Nucleus accumbens (tissue), 56 donors: ENCODE measurements at places on chromosomes 1 and 21.

DNA sequence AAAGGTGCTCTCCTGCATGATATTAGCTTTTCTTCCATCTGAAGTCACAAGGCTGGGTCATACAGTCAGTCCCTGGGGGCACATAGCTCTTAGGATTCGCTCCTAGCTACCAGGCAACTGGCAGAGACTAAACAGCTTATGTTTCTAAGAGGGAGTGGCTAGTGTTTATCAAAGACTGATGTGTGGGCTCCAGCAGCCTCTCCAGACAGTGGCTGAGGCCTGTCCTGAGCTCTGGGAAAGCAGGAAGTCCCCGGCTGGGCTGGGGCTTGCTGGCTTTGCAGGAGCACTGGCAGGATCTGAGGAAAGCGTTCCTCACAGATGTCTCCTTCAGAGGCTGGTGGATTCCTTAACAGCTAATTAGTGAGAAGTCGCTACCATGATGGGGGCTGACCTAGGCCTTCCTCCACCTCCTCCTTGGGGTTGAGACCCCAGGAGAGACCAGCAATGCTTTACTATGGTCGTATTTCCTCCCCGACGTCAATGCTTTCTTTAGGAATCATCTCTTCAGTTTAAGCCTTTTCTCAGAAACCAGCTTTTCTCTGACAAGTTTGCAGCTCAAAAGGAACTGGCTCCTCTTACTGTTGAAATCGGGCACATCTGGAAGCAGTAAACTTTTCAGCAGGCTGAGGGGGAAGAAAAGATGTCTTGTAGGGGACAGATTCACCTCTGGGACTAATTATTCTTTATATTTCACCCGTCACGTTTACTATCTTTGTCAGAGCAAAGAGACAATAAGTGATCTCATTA, 33.5 kb upstream of the HHAT start:
- DNase-seq: no peak

- DNase-seq: no peak
These were observed 4.0 kb downstream of the JUN start for GRCh38 chr1:58779801-58780382.

- no peak for DNase-seq
These were observed 57.5 kb downstream of the HSD3B1 start for GRCh38 chr1:119564548-119564947.

DNA sequence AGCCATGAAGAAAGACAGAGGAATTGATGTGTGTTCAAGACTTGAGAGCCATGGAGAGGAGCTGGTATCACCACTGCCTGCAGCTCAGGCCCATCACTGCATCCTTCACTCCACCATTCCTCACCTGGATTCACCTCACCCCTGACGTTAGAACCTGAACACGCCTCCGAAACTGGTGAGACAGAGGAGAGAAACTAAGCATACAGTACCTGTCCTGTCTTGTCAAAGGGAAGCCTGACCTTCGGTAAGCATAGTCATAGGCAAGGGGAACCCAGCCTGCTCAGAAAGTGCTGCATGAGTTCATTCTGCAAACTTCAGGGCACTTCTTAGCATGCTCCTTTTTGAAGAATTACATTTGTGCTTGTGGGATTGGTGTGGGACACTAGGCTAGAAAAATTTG, 425.8 kb downstream of the DSCAM start:
- DNase-seq: no peak

DNA sequence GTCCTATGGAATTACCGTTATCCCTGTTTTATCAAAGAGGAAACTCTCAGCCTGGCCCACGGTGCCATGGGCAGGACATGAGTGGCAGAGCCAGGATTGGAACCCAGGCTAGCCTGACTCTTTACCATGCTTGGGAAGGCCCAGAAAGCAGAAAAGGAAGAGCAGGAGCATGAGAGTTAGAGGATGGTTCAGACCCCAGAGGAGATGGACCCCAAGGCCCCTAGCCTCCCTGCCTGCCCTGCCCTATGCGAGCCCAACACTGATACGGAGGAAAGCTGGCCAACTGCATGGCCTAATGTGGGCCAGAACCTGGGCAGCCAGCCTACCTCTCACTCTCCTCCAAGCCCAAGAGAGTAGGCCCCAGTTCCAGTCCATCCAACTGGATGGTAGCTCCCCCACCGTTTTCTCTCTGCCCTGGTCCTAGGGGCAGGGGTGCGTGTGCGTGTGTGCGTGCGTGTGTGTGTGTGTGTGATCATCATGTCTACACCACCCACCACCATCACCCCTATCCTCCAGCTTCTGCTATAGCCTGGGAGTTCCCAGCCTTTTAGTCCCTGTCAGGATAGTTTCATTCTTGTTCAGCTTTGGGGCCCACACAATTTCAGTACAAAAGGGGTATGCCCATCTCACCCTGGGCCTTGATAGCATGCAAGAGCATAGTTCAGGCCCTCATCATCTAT, 15.4 kb upstream of the MEX3A start:
- no peak for DNase-seq

- DNase-seq: no peak
These were observed 45.4 kb downstream of the AGPAT3 start for GRCh38 chr21:43910460-43910859.

DNA sequence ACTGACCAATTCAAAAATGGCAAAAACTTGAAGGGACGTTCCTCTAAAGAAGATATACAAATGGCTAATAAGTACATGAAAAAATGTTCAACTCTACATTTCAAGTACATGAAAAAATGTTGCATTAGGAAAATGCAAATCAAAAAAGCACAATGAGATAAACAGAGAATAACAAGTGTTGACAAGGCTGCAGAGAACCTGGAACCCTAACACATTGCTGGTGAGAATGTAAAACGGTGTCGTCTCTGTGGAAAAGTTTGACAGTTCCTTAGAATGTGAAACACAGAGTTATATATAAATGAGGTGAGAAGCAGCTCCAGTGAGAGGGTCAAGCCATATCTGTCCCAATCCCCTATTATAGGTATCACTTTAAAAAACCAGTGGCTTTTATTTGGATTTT, 44.6 kb upstream of the RBM34 start:
- no peak for DNase-seq

DNA sequence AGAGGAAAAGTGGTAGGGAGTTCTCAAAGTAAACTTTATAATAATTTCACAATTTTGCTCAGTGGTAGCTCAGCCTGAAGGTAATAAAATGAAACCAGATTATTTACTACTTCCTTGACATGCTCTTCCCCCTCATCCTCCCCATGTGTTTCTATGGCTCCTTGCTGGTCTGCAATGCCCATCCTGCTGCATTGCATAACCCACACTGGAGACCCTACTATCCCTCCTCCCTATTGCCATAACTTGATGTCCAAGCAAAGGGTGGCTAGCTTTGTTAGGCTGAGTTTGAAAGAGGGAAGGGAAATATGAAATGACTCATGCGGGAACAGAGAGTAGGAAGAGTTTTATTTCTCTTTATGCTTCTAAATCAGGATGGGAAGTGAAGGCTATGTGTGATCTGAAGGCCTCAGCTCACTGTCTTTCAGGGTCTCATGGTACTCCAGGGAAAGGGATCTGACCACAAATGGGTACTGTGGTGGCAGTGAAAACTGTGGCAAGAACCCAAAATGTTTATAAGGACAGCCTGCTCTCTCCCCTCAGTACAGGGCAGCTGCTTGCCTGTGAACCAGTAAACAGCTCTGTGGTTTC, 36.4 kb upstream of the HSD17B7 start:
- no peak for DNase-seq

DNA sequence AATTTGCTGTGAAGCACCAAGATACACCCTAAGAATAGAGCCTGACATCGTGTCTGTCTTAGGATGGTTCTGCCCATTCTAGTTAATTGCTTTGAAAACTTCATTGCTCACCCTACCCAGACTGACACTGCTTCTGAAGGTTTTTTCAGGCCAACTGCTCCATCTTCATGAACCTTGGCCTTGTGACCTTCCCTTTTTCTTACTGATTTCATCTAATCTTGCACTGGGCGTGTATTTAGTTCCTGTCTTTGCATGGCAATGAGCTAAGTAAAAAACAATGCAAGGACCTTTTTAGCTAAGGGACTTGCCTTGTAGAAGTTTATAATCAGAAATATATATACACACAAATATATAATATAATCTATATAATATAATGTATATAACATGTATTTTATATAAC, 108.0 kb downstream of the PBX1 start:
- no peak for DNase-seq

DNA sequence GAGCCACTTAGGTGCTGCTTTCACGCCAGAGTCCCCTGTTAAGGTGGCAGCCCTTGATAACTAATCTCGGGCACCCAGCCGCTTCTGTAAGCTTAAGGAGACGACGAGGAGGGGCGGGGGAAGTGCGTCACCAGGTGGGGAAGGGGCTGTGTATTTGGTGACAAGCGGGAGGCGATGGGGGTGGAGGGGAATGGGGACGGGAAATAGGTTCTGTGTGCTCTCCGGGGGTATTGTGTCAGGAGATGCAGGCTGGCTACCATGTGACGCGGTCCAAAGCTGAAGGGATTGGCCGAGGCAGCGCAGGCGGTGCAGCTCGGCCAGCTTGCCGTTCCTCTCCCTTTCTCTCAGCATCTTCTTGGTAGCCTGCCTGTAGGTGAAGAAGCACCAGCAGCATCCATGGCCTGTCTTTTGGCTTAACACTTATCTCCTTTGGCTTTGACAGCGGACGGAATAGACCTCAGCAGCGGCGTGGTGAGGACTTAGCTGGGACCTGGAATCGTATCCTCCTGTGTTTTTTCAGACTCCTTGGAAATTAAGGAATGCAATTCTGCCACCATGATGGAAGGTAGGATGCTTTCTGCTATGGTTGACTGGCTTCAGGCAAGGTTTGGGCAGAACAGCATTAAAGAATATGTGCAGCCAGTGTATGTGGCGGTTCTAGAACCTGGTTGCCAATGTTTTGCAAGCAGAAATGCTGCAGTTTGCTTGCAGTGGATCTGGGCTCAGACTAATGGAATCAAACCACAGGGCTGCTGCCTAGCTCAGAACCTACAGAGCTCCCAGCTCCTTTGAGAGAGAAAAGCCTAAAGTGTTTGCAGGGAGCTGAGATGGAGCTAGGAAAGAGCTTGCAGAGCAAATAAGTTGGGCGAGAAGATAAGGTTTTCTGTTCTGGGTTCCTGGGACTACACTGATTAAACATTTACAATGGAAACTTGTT, at the start of gene SGIP1:
Gene SGIP1 (plus strand): TSS at position 350 of the 937 bp plus-strand sequence. CDS start 206 bp downstream, at position 556.
- peak; percentile 87 for DNase-seq

- DNase-seq: no peak
These were observed 122.7 kb downstream of the HMGB4 start for GRCh38 chr1:33986390-33987095.

GRCh38 chr1:90127288-90127953, 132.5 kb downstream of the ZNF326 start:
- DNase-seq: no peak

DNA sequence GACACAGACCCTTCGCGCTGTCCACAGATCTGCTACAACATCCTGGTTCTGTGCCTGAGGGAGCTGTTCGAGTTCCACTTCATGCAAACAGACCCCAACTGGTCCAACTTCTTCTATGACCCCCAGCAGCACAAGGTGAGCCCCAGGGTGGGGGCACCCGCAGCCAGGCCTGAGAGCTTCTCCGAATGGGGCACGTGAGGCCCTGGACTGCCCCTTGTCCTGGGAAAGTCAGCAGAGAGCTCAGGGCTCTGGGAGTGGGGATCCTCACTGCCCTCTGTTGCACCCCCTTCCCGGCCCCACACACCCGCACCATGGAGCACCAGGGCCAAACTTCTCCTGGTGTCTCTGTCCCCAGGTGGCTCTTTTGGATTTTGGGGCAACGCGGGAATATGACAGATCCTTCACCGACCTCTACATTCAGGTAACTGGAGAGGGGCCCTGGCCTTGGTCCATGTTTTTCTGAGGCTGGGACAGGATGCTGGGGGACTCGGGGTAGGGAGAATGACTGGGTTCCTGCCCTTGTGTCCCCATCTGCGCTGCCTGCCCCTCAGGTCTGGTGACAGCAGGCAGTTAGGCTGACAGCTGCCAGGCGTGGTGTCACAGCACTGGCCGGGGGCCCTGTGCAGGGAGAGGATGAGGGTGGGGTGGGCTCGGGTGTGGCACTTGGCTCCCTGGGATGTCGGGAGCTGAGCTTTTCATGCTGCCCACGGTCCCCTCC, 44.6 kb downstream of the COQ8A start:
- no peak for DNase-seq

GRCh38 chr1:82486969-82487368, 686.2 kb downstream of the ADGRL2 start:
- DNase-seq: no peak

DNA sequence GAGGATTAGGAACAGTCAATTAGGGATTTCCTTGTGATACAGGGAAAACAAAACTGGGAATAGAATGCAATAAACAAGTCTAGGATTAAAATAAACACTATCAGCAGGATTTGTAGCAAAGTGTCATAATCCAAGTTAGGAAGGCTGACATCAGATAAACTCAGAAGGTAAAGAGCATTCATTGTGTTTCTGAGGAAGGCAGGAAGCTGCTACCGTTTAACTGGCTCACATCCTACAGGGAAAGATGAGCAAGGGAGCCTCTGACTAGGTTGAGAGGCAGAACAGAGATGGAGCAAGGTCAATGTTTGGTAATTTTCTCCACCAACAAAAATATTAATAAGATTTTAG, 124.7 kb downstream of the POU2F1 start:
- DNase-seq: no peak

- DNase-seq: no peak
These were observed 1.2 kb upstream of the HPCAL4 start for GRCh38 chr1:39692152-39693074.

DNA sequence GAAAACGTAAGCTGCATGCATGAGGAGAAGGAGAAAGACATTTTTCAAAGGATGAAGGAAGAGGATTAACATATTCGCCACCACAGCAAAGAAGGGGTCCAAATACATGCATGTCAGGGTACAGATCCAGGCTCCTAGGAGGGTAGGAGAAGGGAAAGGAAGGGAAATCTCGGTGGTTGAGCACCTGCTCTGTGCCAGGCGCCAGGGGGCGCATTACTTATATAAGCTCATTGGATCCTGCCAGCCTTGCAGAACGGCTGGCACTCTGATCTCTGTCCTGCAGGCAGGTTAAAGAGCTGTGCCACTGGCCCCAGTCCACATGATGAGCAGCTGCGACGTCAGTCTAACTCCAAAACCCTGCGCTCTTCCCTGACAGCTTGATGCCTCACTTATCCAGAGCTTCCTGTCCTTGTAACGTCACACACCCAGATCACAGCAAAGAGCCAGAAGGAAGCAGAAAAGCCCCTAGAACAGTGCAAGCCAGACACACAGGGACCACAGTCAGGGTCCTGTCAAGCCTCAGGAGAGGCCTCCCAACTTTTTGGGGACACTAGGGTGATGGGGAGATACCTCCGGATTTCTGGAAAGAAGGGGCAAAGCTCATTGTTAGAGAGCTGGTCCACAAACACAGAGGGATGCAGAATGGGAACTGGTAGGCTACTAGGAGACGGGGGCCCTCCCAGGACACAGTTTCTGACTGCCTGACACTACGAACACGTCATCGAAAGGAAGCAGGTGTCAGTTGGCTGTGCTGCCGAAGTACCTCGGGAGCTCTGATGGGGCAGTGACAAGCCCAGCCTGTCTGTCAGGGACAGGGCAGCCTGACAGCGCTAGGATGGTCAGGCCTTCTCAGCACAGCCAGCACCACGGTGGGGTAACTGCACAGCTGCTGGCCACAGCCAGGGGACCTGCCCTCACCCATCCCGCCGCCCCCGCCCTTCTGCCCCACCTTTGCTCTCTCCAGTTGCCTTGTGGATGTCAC, 99.1 kb downstream of the BEND5 start:
- peak; percentile 50 for DNase-seq
